ENCODE measurements at places on chromosomes 4 and X. TPM values are rescaled to one million over a fixed set of nuclear protein-coding genes. Genes with fewer than 3 reads are reported as not detected.

SRPX gene
- polyA plus RNA-seq: 7.3 TPM

SFRP2 gene
- 44.7 TPM for polyA plus RNA-seq

PDZD4 gene
- 243 TPM for polyA plus RNA-seq

POU4F2 gene
- polyA plus RNA-seq: 2.1 TPM

MSANTD1 gene
- polyA plus RNA-seq: 4.2 TPM

SPANXA2 gene
- not detected for polyA plus RNA-seq

BMPR1B gene
- 19.2 TPM for polyA plus RNA-seq

NOP14 gene
- polyA plus RNA-seq: 16.8 TPM

HOPX gene
- polyA plus RNA-seq: 326 TPM

FAM9C gene
- 0.24 TPM for polyA plus RNA-seq

CAPN6 gene
- polyA plus RNA-seq: 1.3 TPM

CCNI gene
- polyA plus RNA-seq: 583 TPM

PSMD10 gene
- 87.3 TPM for polyA plus RNA-seq

DGKK gene
- polyA plus RNA-seq: 13.4 TPM

PDLIM3 gene
- polyA plus RNA-seq: 140 TPM

MAGEB1 gene
- polyA plus RNA-seq: not detected

GRID2 gene
- 17.8 TPM for polyA plus RNA-seq

TLL1 gene
- 1.2 TPM for polyA plus RNA-seq

HADH gene
- 50.6 TPM for polyA plus RNA-seq
